ENCODE measurements at places on chromosomes 7 and 10.

- DNase-seq: no peak
Measured at GRCh38 chr7:91265693-91266066, 1.4 kb downstream of the FZD1 start.

GRCh38 chr7:106421181-106421762 is 136.5 kb upstream of the NAMPT start:
- DNase-seq: no peak

DNA sequence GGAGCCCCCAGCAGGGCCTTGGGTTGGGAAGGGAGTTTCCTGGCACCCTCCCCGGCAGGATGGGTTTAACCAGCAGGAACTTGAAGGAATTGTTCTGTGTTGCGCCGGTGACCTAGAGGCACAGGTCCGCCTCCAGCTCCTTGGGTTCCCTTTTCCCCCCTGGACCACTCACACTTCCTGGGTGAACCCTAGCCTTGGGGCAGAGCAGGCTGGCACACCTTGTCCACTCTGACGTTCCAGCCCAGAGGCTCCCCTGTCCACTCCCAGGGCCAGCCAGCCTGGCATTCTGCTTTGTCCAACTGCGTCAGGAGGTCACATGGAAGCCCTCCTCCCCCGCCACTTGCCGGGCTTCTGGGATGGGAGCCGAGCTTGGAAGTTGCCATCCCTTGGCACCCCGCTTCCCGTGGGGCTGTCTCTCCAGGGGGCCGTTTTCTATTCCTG is 25.8 kb downstream of the TMEM120A start:
- DNase-seq: no peak

DNA sequence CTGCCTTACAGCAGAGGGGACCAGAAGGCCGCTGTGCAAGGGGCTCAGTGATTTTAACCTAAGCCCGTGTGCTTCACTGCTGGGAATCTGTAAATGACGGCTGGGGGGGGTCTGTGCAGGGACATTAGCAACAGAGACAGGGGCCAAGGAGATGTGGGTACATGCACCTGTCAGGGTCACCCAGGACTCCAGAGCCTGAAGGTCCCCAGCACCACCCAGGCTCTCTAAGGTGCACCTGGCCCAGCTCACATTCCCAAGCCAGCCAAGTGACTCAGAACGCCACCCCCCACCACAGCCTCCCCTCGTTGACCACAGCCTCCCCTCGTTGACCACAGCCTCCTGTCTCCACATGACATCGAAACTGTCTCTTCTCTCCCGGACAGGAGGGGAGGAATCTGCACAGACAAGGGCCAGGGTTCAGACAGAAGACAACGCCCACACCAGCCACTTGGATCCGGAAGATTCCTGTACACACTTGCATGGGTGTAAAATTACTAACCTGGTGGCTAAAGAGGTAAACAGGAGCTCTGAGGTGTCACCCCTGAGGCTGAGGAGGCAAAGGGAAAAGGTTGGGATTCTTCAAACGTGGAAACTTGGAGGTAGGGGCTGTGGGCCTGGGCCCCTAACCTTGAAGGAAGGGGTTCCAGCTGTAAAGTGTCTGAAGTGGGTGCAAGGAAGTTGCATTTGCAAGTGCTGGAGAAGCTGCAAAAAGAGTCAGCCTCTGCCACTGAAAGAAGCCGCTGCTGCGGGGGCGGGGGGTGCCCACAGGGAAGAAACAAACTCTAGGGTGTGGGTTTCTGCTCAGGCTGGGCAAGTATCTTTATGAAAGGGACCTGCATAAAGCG is 27.0 kb downstream of the CALML3 start:
- DNase-seq: no peak

DNA sequence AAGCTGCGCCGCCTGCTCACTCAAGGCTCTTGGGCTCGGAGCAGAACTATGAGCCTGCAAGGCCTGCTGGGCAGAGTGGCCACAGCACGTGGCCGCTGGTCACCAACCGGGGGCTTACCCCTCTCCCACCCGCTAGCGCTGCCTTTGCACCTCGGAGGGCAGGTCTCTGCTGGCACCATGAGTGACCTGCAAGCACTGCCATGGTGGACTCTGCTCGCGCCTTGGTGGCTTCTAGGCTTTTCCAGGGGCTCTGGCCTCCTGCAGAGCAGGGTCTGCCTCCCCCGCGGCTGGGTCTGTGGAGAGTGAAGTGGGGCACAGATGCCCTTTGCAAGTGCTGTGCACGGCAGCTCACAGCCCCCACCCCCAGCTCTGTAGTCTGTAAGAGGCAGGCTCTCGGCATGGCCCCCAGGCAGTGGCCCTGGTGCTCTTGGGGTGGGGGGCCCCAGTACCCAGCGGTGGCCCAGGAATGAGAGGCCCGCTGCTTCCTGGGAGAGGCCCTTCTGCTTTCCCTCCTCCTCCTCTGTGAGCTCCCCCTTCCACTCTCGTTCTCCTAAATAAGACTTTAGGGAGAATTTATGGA is 119.6 kb downstream of the INPP5A start:
- DNase-seq: no peak

DNA sequence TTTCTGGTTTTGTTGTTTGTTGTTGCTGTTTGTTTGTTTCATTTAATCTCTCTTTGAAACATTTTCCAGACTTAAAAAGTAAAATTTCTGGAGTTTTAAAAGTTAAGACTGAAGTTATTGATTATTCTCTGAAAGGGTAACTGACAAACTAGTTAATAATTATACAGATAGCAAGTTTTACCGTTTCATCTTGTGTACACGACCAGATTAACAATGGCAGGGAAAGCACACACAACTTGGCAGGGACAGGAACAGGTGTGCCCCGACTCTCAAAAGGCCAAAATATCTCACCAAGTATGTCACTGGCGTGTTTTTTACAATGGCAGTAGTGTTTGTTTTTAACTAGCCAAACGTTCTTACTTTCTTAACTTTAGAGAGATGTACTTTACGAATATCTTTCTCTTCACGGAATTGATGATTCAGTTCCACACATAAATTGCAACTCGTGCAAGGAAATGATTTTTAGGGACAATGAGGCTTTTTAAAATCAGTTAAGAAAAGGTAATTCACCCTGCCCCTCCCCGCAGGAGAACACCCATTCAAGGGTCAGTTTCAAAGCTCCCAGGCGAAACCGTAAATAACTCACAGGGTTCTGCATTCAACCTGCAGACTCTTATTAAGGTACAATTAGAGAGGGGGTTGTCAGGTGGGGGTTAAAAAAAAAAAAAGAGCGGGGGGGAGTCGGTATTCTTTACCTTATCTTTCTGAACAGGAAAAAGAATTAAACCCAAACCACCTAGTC is 3.5 kb downstream of the CTBP2 start:
- DNase-seq: no peak

- no peak for DNase-seq
Measured at GRCh38 chr7:27194686-27195379, 5.1 kb downstream of the HOXA13 start.

GRCh38 chr10:74006269-74006668 is 8.4 kb downstream of the VCL start:
- DNase-seq: no peak

All from activated CD4-positive, CD25-positive, alpha-beta regulatory T cell (primary cell).